ENCODE measurements at places on chromosomes 13 and 19.

DNA sequence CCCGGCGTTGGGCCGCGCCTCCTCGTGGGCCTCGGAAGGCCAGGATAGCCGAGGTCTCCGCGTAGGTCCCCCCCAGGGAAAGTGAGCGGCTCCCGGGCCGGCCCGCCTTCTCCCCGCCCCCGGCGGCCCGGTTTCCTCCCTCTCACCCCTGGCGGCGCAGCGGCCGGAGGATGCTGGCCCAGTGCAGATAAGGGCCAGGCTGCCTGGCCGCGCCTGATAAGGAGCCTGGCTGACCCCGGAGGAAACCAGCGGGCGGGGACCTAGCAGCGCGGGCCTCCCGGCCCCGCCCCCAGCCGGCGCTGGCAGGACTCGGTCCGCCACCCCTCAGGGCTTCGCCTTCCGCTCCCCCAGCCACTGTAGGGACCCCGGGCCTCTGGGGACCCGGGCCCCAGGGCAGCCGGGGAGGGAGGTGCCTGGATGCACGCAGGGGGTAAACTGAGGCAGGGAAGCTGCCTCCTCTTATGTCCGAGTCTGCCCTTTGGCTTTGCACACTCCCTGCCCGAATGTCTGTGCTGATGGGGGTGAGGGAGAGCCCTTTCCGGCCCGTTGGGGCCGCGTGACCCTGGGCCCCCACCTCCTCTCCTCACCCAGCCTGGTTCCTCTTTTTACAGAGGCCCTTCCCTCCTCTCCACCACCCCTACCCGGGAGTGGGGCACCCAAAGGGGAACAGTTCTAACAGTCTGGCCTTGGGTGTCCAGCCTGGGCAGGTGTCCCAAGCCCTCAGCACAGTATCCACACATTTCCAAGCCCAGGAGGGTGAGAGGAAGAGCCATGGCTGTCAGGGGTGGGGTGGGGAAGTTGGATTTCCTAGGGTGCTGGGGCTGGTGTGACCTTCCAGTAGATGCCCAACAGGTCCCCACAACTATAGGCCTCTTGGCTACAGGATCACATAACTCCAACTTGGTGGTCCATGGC is at the start of gene LYL1:
Gene LYL1, minus strand, starts transcription at position 193 of the 915 bp plus-strand sequence. CDS start 1,687 bp downstream, outside the sequence.
- peak; percentile 85 for DNase-seq

- no peak for DNase-seq
Measured at GRCh38 chr19:54133312-54133956, 4.1 kb upstream of the CNOT3 start.

DNA sequence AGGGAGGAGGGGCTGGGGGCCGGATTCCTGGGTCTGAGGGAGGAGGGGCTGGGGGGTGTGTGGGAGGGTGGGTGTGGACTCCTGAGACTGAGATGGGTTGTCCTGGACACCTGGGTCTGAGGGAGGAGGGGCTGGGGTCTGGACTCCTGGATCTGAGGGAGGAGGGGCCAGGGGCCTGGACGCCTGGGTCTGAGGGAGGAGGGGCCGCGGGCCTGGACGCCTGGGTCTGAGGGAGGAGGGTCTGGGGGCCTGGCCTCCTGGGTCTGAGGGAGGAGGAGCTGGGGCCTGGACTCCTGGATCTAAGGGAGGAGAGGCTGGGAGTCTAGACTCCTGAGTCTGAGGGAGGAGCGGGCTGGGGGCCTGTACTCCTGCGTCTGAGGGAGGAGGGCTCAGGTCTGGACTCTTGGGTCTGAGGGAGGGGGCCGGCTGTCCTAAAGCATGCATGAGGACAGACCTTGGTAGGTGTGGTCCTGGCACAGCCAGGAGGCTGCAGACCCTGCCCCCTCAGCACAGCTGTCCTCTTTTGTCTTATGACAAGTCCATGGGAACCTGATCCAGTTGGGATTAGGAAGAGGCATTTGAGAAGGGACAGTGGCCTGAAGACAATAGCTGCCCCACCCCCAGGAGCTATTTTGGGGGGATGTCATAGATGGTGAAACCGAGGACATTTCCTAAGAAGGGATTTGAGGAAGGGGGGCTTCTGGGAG is 1.3 kb downstream of the TNNT1 start:
- DNase-seq, result no peak

DNA sequence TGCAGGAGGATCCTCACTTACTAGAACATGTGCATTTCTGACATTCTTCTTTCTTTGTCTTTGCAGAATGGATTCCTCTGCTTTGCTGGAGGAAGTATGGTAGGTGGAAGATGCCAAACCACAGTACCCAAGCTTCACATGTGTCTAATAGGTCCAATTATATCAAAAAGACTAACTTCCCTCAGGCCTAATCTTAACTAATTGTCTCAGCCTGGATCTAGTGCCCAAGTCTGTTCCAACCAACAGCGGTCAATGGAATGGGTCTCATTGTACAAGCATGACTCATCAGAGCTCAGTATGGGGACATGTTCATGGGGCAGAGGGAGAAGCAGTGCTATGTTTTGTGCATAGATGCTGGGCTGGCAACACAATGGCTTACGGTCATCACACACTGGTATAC is 81.6 kb upstream of the CSNK1A1L start:
- DNase-seq, result no peak

GRCh38 chr19:29576761-29577648 is 29.1 kb upstream of the POP4 start:
- no peak for DNase-seq

GRCh38 chr13:34004676-34005075 is 186.7 kb downstream of the RFC3 start:
- DNase-seq, result no peak

GRCh38 chr19:12055784-12056183 is 3.0 kb upstream of the ZNF878 start:
- no peak for DNase-seq

DNA sequence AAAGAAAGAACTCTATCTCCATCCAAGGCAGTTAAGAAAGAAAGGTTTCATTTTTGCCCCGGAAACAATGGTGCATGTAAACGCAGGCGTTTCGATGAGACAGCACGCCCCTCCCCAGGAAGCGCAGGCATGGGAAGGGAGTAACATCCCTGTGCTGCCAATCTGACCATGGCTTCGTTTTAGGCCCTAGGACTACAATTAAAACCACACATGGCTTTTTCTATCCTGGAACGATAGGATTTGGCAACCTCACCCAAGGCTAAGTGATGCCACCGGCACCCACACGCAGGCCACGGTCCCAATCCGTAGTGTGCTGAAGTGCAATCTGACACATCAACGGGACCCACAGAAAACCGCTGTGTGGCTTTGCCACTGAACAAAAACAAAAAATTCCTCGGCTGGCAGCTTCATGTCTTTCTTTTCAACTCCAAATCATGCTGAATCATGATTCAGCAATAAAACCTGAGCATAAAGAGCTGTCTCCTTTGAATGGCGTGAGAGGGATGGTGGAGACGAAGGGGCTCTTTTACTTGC is 24.2 kb downstream of the RANBP3 start:
- no peak for DNase-seq

DNA sequence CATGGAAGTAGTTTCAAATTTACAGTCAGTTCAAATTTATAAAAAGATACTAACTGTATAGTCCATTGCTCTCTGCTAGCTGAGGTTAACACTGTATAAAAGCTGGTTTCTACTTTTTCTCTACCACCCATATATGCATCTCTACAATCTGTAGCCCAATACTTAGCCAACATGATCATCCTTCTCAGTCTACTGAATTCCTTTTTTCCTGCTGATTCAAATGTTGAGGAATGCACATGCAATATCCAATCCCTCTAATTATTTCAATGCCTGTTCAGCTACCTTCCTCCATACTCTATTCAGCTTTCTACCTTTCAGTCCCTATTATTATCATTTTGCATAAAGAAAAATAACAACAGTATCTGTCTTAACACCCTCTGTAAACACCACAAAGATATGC is 15.6 kb downstream of the KPNA3 start:
- no peak for DNase-seq

DNA sequence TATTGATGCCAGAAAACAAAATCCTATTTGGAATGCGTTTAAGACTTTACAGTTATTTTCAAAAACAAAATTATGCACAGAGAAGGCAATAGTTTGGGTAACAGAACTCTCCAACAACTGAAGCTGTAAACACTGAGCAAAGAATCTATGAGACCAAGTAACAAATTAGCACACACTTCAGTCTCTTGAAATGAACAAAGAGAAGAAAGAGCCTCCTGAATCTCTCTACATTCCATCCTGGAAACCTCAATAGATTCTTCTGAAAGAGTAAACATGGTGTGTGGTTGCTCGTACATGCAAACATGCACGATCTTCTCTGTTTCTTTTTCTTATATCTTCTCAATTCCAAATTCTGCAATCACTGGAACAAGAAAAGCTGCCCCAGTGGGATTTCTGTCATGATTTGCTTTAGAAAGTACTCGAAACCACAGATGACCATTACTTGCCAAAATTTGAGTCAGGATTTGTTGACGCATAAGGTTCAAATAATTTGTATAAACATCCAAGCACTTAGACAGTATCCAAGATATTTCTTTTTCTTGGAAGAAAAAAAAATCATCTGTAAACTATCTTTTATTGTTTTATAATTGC is 137.9 kb upstream of the DACH1 start:
- no peak for DNase-seq

GRCh38 chr19:16208064-16208759 is 10.5 kb downstream of the AP1M1 start:
- DNase-seq, result no peak

DNA sequence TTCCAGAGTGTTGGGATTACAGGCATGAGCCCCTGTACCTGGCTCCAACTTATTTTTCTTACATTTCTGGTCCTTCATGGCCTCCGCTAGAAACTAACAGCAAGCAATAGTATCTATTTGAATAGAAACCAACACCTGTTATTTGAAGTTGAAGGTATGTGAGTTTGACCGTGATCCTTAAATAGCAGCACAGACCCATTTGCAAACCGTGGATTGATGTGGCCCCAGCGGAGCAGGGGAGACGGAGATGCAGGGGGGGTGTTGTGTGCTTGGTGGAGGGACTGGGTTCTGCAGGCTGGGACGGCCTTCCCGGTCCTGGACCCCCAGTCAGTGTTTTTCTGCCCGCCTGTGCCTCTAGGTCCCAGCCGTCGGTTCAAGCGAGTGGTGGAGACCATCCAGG is 16.9 kb downstream of the TMEM150B start:
- no peak for DNase-seq

DNA sequence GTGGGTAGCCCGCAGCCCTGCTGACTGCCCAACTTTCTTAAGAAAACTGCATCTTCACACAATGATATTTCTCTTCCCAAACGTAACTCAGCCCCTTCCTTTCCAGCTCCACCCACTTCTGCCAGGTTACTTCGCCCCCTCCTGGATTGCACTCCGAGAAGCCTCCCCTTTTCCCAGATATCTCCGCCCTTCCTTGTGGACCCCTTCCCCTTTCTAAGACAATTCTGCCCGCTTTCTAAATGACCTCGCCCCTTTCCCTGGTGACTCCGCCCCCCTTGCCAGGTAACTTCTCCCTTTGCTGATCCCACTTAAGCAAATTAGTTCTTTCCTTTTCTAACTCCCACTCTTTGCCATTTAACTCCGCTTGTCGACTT is 2.6 kb downstream of the VSIG10L start:
- DNase-seq, result no peak

DNA sequence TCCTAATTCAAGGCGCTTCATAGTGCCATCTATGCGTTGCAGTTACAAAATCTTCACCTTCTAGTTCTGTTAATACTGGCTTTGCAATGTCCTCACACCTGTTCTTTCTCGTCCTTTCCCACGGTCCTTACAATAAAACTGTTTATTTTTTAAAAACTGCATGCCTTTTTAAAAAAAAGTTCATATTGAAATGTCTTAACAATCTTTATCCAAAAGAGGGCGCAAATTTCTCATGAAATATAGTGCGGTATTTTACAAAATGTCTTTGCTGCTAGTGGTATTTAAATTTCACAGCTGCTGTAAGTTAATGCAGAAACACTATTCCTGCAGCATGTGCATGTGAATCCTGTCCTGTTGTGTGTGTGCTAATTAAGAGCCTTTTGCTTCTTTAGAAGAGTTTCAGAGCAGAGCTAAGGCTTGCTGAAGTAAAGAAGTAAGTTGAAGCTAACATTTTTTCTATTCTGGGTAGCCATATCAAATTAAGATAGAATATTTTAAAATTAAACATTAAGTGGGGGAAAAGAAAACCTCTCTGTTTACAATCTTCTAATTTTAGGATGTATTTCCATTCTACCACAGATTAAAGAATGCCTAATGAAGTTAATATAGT is 15.8 kb upstream of the CLDN10 start:
- DNase-seq, result no peak

DNA sequence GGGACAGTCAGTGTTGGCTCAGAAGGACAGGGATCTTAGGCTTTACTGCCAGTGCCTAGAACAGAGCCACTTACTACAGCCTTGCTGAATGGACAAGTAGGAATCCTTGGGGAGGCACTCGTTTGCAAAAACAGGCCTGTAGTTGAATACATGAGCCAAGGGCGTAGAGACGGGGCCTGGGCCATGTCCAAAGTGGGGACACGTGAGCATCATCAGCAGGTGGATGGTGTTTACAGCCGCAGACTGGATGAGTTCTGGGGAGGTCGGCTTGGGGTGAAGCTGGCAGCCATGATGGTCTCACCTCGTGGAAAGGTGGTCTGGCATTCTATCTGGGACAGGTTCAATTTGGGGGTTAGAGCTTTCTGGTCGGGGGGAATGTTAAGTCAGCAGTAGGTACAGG is 17.5 kb downstream of the RYR1 start:
- DNase-seq, result no peak

DNA sequence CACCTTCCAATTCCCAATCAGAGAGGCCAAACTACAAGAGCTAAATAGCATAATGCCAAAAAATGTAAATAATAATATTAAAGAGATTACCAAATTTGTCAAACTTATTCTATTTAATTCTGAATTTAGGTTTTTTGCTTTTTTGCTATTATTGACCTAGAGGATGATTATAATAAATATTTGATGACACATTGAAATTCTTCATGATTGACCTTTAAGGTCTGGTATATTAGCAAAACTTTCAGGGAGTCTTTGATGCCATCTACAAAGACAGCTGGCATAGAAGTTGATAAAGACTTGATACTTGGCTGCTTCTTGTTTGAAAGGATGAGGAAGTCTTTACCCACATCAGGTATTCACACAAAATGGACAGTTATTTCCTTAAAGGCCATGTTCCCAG is 659.8 kb upstream of the GPC6 start:
- DNase-seq, result no peak

DNA sequence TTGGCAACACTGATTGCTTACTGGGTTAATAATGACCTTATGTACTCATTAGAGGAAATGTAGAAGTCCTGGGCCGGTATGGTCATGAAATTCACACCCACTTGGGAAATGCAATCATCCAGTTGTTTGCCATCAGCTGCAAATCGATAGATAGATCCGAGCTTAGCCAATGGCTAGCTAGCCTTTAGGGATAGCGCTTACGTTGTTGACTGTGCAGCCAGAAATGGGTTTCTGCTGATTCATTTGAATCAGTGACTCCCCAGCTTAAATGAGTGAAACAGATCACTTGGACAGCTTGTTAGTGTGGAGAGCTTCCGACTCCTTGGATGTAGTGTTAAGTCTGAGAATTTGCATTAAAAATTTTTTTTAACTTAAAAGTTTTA is 11.8 kb downstream of the IL17D start:
- DNase-seq, result no peak

- DNase-seq, result no peak
Measured at GRCh38 chr19:20325151-20325550, 158.1 kb downstream of the ZNF486 start.

Measured in activated B cell treated with CpG ODN at 0.5 μM for 24 hours (primary cell).